ENCODE measurements at places on chromosomes 7 and 10. TPM values are rescaled to one million over a fixed set of nuclear protein-coding genes. Genes with fewer than 3 reads are reported as not detected.

GRCh38 chr10:121904888-121905287 is 22.9 kb downstream of the ATE1 start:
- no peak for DNase-seq

GRCh38 chr7:11810043-11810625 is 21.9 kb downstream of the THSD7A start:
- no peak for DNase-seq

DNA sequence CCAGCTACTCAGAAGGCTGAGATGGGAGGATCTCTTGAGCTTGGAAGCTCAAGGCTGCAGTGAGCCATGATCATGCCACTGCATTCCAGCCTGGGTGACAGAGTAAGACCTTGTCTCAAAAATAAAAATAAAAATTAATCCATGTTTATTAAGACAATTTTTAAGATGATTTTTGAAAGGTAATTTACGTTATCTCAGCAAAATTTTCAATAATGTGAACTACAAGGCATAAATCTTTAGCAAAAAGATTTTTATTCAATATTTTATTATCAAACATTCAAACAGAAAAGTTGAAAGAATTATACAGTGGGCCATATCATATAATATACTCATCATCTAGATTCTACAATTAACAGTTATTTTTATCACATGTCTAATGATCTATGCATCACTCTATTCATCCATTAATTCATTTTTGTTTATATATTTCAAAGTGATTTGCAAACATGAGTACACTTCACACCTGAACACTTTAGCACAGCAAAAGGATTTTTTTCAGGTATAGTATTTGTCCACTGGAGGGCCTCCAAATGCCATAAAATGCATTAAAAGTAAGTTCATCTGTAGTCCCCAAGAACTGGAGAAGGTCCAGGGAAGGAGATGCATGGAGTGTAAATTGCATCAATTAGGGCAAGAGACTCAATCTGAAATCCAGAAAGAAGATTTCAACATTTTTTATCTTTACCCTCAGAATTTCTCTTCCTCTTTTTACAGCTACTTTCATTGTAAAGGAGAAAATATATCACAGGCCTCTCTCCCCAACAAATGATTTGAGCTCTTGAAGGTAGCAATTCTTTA is 38.6 kb upstream of the RSBN1L start:
- DNase-seq, result peak; percentile 74

GRCh38 chr7:77778535-77778934 is 19.7 kb downstream of the TMEM60 start:
- no peak for DNase-seq

DNA sequence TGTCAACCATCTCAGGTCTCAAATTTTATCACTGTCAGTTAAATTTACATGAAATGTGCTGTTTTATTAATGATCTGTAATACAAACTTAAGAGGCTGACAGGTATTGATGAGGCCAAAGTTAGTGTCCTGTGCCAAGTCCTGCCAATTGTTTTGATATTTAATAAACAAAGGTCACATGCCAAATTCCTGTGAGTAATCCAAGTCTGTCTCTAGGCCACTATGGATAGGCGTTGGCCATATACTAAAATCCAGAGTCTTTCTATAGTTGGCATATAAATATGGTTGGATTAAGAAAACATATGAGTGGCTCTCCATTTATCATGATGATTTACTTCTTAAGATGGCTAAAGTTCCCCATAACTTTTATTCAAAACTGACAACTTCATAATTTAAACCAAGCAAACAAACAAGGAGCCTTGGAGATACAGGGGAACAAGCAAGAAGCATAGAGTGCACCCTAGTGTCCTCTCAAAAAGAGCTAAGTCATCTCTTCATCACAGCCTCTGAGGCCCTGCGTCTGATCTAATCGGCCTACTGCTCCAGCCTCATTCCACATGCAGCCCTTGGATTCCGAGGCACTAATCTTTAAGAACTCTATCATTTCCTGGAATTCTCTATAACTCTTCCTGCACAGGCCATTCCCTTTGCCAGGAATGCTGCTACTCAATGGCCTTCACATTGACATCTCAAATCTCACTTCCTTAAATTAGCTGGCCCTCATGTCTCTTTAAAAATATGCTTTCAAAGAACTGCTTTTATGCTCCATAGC is 32.7 kb upstream of the NRCAM start:
- no peak for DNase-seq

GRCh38 chr7:73521636-73522104 is 423 bp downstream of the BAZ1B start:
- DNase-seq, result peak; percentile 75

GRCh38 chr7:24889611-24890010 is 90.4 kb downstream of the OSBPL3 start:
- no peak for DNase-seq

DNA sequence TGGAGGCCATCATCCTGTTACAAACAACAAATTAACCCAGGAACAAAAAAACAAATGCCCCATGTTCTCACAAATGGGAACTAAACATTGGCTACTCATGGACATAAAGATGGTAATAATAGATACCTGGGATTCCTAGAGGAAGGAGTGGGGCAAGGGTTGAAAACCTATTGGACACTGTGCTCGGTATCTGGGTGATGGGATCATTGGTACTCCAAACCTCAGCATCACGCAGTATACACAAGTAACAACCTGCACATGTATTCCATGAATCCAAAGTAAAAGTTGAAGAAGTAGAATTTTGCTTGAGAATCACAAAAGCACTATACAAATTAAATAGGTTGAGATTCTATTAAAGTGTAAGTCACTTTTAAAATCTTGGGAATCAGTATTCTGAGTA is 16.7 kb downstream of the GHITM start:
- DNase-seq, result no peak

GRCh38 chr10:96441987-96442643 is 71.6 kb downstream of the TLL2 start:
- no peak for DNase-seq

- DNase-seq, result peak; percentile 19
Observed at GRCh38 chr7:131692131-131692960, 135.9 kb upstream of the PODXL start.

DNA sequence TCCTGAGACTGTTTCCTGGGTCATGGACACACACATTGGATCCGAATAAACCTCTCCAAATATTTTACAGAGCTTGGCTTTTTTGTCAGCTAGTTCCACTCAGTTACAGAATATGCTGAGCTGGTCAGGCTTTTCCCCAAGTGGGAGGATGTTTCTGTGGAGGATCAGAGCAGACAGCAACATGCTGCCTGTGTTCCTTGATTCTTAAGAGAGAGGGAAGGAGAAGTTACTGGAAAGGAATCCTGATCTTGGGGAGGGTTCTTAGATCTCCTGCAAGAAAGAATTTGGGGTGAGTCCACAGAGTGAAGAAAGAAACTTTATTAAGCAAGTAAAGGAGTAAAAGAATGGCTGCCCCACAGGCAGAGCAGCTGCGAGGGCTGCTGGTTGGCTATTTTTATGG is 76.8 kb upstream of the RPA3 start:
- no peak for DNase-seq

- no peak for DNase-seq
Observed at GRCh38 chr7:101905203-101905865, 87.9 kb downstream of the CUX1 start.

- DNase-seq, result no peak
Observed at GRCh38 chr7:114392686-114393085, 21.9 kb upstream of the FOXP2 start.

- peak; percentile 20 for DNase-seq
Observed at GRCh38 chr10:71213127-71213621, 804 bp downstream of the UNC5B start.

GRCh38 chr7:112889834-112890438 is 99.7 kb upstream of the TMEM168 start:
- DNase-seq, result no peak

DNA sequence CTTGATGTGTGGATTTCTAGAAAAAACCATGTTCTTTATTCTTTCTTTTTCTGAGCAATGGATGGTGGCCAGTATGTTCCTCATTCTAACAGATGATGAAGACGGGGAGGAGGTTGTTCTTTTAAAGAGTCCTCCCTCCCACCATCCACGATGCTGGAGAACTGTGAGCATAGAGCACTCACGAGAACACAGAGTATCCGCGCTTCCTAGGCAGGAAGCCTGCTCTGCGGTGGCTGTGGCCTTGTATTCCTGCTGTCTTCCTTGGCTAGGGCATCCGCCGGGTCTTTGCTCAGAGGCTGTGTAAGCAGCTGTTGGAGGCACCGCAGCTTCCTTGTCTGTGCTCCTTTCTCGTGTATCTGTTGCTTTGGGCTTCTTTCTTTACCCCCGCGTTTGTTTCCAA is 214.2 kb downstream of the CCDC3 start:
- DNase-seq, result no peak

DNA sequence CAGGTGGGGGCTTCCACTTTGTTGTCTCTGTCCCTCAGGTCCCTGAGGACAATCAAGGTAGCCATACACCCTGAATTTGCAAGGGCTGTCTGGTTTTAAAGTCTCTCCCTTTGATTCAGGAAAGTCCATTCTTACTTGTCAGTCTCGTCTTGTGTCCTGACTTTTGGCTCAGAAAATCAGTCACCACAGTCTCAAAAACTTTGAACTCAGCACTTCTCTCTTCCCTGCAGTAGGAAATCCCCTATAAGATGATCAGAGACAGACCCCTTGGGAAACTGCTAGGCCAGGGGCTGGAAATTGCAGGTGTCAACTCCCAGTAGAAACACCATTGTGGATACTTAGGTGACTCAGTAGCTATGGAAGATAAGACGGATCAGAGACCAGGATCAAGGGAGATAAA is 73.1 kb downstream of the CDC123 start:
- DNase-seq, result no peak

DNA sequence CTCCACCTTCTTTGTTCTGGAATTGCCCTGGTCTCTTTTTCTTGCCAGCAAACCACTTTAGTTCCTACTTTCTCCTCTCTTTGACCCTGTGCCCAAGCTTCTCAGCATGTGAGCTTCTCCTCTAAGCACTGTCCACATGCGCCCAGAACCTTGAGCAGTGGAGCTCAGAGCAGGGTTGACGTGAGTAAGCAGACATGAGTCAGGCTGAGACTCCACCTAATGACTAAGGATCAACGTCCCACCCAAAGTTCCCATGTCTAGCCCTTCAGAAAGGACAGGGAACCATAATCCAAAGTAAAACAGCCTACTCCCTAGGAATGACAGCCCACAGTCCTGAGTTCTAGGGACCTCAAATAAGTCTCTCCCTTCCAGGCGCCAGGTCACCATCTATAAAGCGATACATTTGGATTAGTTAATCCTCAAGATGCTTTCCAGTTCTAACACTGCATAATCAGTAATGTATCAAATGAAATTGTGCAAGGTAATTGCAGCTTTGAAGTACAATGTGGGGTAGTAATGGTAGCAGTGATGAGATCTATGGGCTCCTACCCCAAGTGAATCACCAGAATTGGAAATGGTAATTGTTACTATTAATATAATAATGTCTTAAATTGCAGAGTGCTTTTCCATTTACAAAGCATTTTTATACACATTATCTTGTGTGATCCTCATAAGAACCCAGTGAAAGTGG is 44.5 kb downstream of the KCNMA1 start:
- DNase-seq, result no peak

DNA sequence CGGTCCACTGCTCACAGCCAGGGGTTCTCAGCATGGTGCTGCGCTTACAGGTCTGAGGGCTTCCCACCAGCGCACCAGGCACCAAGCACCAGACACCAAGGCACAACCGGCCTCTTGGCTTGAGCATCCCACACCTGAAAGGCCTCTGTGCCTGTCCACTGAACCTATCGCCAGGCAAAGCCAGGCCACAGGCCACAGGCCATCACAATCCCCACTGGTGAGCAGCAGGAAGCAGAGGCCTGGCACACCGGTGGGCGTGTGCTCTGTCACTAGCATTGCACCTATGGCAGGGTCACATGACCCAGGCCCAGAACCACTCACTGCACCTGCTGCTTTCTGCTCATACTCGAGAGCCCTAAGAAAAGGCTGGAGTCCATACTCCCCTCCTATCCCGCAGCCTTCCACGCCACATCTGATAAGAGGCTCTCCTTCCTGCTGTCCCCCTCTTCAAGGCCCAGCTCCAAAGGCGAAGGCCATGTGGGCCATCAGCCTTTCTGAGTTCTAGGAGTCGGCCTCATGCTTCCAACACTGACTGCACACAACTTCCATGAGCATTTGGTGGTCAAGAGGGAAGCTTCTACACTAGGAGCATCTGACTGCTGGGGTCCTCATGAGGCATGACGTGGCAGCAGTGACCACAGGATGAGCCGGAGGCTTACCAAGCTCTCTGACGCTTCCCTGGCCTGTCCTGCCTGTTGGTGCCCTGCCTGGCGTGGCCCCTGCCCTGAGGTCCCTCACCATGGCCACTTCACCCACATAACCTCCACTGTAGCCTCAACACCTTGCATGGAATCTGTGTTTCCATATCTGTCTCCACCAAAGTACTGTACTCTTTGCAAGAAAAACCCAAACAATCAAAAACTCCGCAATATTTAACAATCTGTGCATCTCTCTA is 166.3 kb downstream of the TNS3 start:
- no peak for DNase-seq

GRCh38 chr7:12800486-12800885 is 113.1 kb downstream of the ARL4A start:
- DNase-seq, result no peak

GRCh38 chr7:77378584-77378983 is 37.6 kb downstream of the GSAP start:
- DNase-seq, result no peak

GRCh38 chr10:96831200-96831866 is 765 bp upstream of the LCOR start:
- peak; percentile 20 for DNase-seq

GRCh38 chr7:14446829-14447228 is 455.7 kb downstream of the DGKB start:
- peak; percentile 13 for DNase-seq

- DNase-seq, result no peak
Observed at GRCh38 chr7:17557251-17557671, 258.8 kb downstream of the AHR start.

DNA sequence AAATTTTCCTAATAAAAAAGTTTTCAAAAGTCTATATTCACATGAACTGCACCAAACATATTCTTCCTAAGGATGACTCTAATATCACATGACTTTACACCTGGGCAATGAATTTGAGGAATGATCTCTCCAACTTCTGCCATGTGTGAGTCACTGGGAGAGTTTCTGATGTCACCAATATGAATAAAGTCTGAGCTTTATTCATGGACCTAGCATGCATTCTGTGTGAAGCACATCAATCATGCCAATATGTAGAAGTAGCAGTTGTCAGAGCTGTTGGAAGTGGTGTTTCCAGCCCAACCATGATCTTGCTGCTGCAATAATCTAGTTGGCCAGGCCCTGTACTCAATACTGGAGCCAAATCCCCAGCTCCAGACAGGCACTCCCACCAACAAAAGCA is 91.7 kb upstream of the IFRD1 start:
- no peak for DNase-seq

AKR1D1 gene
- total RNA-seq, result not detected

ZNF248 gene
- 15.6 TPM for total RNA-seq

FAM25G gene
- not detected for total RNA-seq

TMEM176B gene
- 0.37 TPM for total RNA-seq

SLF2 gene
- total RNA-seq, result 52.3 TPM

CUBN gene
- 0.25 TPM for total RNA-seq

AZGP1 gene
- total RNA-seq, result 0.44 TPM

GLUD1 gene
- 109 TPM for total RNA-seq

NKX1-2 gene
- not detected for total RNA-seq

ANKRD26 gene
- 13.8 TPM for total RNA-seq

THNSL1 gene
- total RNA-seq, result 8.3 TPM

LIPM gene
- not detected for total RNA-seq

MALRD1 gene
- not detected for total RNA-seq

ANXA8 gene
- total RNA-seq, result not detected

TEX36 gene
- not detected for total RNA-seq

Measured in OCI-LY7 (cell line).